ENCODE measurements at places on chromosomes 4 and X.

- DNase-seq, result peak; percentile 41
Measured at GRCh38 chrX:119790977-119791436, 423 bp downstream of the RPL39 start.

DNA sequence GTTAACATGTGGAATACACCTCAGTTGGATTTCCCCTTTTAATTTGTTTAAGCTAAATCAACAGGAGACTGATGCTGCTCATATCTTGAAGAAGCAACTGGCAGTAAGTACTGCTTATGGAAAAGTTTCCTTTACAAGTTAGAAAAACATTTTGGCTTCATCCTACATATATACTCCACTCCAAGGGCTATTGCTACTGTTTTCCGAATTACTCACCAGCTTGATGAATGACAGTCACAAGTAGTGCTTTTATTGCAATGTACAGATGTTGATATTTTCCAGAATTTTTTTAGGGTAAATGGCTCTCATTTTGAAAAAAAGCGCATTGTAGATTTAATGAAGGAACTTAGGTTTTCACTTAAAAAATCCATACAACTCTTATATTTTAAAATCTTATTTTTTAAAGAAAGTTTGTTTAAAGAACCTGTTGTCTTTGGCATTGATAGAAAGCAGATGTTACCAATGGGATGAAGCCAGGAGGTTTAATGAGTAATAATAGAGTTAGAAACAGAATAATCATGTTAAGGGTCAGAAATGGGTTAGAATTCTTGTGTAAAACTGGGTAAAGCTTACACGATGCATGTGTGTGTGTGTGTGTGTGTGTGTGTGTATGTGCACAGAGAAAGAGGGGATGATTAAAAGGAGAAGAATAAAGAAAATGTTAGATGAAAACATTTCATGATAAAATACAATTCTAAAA, 272.9 kb downstream of the CFAP299 start:
- DNase-seq, result no peak

GRCh38 chr4:106208481-106209460, 107.2 kb downstream of the TBCK start:
- no peak for DNase-seq

GRCh38 chrX:10178866-10179463, 22.2 kb downstream of the CLCN4 start:
- DNase-seq, result no peak

GRCh38 chr4:82776925-82777542, 21.6 kb downstream of the SCD5 start:
- peak; percentile 60 for DNase-seq

DNA sequence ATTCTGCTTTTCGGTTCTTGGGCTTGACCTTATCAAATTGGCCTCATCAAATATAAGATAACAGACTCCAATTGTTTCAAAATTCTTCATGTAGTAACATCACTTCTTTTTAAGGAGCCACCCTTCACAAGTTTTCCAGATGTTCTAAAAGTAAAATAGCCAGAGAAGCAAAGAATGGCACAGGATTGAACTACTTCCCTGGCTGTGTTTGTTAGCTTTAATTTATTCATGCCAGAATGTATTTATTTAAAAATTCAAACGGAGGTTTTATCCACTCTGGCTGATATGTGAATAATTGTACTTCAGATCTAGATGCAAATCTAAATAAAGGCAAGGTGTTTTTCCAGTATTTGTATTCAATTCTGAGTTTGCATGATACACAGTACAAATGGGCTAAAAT, 581.3 kb upstream of the TENM3 start:
- DNase-seq, result no peak

GRCh38 chr4:75985116-75985515, 5.6 kb downstream of the SDAD1 start:
- DNase-seq, result peak; percentile 78

- DNase-seq, result no peak
Measured at GRCh38 chr4:118175506-118175905, 141.2 kb downstream of the NDST3 start.

DNA sequence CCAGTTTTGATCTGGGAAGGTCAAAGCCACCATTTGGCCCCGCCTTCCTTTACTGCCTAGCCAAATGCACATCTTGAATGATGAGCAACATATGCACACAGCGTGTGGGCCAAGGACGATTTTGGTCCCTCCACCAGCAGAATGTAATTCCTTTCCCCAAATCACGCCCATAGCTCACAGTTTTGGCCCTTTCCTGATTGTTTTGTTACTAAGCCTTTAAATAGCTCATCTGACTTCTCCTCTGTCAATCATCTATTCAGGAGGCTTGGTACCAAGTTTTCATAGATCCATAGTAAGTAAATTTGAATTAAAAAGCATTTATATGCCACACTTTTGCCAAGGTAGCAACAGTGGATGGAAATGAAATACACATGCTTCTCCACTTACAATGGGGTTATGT, 123.3 kb downstream of the NFKB1 start:
- no peak for DNase-seq

- no peak for DNase-seq
Measured at GRCh38 chr4:38204339-38205035, 244.3 kb downstream of the PTTG2 start.

- DNase-seq, result peak; percentile 87
Measured at GRCh38 chrX:46444011-46444410, 101.2 kb downstream of the ZNF674 start.

GRCh38 chr4:186441502-186441901, 113.9 kb downstream of the MTNR1A start:
- DNase-seq, result no peak

DNA sequence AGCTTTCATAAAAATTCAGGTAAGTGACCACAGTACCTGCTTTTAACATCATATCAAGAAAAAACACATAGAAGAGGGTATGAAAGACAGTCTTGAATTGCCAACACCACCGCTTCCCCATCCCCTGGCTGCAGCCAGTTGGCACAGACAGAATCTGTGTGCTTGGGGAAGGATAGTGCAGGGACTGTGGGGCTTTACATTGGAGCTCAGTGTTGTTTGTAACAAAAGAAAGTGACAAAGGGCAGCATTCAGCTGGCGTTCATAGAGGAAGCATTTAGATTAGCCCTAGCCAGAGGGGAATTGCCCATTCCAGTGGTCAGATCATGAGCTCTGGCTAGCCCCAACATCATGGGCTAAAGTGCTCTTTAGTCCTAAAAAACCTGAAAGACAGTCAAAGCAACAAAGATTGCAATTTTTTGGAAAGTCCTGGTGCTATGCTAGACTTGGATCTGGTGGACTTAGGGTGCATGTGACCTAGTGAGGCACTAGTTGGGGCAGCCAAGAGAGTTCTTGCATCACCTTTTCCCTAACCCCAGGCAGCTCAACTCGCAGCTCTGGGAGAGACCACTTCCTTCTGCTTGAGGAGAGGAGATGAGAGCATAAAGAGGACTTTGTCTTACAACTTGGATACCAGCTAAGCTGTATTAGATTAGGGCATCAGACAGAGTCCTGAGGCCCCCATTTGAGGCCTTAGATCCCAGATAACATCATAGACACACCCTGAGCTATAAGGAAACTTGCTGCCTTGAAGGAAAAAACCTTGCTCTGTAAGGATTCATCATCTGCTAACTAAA, 1602.4 kb upstream of the ADGRL3 start:
- DNase-seq, result no peak

GRCh38 chr4:80614319-80614718, 278.8 kb downstream of the CFAP299 start:
- DNase-seq, result no peak

DNA sequence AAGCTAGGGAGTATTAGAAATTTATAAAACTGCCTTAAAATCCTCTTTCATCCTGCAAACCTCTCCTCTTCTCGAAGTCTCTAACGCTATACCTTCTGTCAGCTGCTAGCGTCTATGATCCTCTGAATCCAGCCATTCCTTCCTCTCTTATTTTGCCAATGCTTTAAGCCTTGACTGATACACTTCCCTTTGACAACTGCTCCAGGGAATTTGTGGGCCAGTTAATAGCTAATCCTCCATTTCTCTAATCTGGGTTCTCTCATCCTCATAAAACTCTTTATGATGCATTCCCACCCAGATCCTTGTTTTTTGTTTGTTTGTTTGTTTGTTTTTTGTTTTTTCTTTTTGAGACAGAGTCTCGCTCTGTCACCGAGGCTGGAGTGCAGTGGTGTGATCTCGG, 293.6 kb upstream of the PUDP start:
- DNase-seq, result no peak

DNA sequence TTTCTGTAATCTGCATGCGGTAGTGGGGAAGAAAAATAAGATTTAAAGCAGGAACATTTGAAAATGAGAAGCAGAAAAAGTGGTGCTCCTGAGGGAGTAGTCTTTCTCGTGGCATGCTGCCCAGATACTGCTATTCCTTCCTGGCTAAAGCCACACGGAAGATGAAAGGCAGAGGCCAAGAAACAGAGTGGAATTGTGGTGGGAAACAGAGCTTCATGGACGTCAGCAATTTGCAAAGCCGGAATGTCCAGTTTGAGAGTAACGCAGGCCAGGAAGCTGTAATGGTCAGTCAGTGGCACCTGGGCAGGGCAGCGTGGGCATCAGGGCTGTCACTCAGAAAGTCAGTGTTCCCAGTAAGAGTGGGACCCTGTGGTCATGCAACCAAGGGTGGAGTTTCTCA, 63.7 kb upstream of the FMR1 start:
- DNase-seq, result peak; percentile 29

- DNase-seq, result no peak
Measured at GRCh38 chr4:152102436-152103000, 341.7 kb upstream of the GATB start.

- DNase-seq, result no peak
Measured at GRCh38 chrX:145532176-145532780, 285.0 kb downstream of the SPANXN1 start.

GRCh38 chrX:106649523-106650428, 38.0 kb downstream of the RADX start:
- no peak for DNase-seq

GRCh38 chrX:81238166-81238565, 36.3 kb downstream of the SH3BGRL start:
- no peak for DNase-seq

- no peak for DNase-seq
Measured at GRCh38 chr4:3867403-3868100, 101.4 kb downstream of the ADRA2C start.

- peak; percentile 59 for DNase-seq
Measured at GRCh38 chr4:183797445-183798300, 107.4 kb upstream of the STOX2 start.

- DNase-seq, result no peak
Measured at GRCh38 chr4:81518762-81519426, 47.2 kb upstream of the RASGEF1B start.

DNA sequence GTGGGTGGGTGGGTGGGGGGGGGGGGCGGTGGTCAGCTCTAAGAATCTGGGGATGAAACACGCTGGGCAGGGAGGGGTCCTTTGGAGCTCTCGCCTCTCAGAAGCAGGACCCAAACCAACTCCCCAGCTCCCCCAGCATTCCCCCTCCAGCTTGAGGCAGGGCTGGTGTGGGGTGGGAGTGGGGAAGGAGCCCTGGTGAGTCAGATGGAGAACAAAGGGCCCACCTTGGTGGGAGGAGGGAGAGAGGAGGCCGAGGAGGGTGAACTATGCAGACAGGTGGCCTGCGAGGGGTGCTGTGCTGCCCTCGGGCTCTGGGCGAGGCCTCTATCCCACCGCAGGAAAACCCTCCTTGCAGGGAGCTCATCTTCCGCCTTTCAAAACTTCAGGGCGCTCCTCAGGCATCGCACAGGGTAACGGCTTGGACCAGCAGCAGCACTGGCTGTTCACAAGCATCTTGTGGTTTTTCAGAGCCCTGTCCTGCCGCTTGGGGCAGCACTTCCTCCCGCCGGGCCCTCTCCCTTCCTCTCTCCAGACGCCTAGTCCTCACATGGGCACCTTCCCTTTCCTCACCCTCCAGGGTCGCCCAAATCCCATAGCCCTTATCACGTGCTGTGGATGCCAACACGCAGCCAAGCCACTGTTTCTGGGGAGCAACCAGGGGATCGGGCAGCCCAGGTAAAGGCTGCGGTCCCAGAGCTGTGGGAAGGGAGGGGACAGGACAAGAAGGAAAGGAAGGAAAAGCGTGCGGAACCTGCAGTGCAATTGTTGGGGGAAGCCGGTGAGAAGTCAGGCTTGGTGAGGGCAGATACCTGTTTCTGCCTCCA, 34.0 kb upstream of the GRPEL1 start:
- peak; percentile 82 for DNase-seq

- peak; percentile 82 for DNase-seq
Measured at GRCh38 chr4:76251441-76252270, at the start of gene FAM47E. Gene FAM47E (plus strand): TSS chr4:76251721. CDS start chr4:76251747, 26 bp downstream.

GRCh38 chrX:46601283-46601682, 27.7 kb downstream of the CHST7 start:
- DNase-seq, result peak; percentile 49

DNA sequence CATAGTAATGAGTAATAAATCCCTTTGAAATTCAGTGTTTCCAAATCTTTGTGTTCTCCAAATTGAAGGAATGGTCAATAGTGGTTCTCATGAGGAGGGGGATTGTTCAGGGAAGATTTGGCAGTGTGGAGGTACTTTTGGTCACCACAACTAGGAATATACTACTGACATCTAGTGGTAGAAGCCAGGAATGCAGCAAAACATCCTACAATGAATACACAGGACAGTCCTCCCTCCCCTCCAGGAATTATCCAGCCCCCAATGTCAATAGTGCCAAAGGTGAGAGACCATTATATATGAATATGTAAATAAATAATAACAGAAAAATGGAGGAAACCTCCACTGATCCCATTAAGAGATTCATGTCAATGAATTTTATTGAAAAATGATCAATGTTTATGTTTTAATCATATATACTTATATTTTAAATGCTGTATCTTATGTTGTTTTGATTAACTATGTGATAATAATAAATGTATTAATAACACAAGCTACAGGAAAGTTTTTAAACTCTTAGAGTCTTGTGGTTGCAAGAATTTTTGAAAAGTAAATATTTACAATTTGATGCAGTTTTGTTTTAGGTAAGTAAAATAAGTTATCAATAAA, 14.4 kb upstream of the FAM9A start:
- DNase-seq, result peak; percentile 67

- no peak for DNase-seq
Measured at GRCh38 chr4:101009471-101009870, 337.9 kb downstream of the PPP3CA start.

- DNase-seq, result no peak
Measured at GRCh38 chr4:177033632-177034031, 240.9 kb upstream of the VEGFC start.
